GM23248 (cell line): ENCODE measurements at places on chromosomes 7 and 10.
A peak's percentile ranks its signal among the peaks of the same experiment; 100 is the strongest.

DNA sequence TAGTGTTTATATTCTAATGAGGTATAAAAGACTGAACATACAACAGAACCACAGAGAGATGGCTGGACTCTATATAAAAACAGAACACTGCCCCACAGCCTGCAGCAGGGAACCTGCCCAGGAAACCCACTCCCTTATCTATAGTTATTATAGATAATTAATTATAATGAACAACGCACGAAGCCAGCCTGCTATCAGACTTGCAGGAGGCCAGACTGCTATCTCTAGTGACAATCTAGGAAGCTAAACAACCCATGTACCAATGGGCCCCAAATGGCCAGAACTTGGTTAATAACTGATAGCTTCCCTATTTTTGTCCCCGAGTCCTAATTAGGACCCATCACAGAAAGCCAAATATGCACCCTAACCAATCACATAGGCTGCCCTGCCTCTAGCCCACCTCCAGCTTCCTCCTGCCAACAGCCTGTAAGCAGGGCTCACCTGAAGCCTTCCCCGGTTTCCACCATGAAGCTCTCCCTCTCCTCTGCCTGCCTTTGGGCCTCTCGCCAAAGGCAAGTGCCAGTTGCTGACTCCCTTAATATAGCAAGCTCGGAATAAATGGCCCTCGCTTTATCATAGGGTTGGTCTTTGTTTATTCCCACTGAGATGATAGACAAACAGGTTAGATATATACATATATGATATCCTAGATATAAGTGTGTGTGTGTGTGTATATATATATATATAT, 74.5 kb downstream of the SYPL1 start:
- no peak for DNase-seq

DNA sequence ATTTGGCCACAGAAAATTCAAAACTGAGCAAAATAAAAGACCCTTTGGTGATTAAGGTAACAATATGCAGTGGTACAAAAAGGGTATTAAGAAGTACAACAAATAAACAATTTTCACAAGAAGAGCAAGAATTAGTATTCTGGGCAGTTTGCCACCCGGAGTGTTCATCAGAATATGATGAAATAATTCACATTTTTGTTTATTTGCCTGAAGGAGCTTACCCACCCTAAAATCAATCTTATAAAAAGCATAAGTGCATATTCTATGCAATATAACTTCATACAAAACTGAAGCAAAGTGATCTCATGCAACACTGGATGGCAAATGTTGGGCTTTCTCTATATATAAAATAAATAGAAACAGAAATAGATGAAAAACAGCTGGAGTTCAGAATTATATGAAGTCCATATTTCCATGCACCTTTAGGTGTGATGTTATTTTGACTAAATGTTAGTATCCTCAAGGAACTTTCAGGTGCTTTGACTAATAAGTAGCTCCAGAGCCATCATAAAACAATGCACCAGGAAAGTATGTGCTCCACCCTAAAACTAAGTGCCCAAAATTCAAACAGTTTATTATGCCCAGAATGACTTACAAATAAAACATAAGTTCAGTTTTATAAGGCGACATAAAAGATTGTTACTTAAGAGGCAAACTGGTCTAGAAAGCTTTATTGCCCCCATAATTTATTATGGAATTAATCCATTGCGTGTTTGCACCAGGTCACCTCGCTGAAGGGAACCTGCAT, 474.3 kb downstream of the SEMA3D start:
- peak; percentile 55 for DNase-seq

GRCh38 chr7:5218564-5219360, 28.7 kb downstream of the WIPI2 start:
- DNase-seq: no peak

- DNase-seq: peak; percentile 91
These were observed 1107.2 kb downstream of the NRG3 start for GRCh38 chr10:82982110-82982608.

GRCh38 chr7:98591926-98592325, 25.2 kb upstream of the NPTX2 start:
- DNase-seq: no peak

DNA sequence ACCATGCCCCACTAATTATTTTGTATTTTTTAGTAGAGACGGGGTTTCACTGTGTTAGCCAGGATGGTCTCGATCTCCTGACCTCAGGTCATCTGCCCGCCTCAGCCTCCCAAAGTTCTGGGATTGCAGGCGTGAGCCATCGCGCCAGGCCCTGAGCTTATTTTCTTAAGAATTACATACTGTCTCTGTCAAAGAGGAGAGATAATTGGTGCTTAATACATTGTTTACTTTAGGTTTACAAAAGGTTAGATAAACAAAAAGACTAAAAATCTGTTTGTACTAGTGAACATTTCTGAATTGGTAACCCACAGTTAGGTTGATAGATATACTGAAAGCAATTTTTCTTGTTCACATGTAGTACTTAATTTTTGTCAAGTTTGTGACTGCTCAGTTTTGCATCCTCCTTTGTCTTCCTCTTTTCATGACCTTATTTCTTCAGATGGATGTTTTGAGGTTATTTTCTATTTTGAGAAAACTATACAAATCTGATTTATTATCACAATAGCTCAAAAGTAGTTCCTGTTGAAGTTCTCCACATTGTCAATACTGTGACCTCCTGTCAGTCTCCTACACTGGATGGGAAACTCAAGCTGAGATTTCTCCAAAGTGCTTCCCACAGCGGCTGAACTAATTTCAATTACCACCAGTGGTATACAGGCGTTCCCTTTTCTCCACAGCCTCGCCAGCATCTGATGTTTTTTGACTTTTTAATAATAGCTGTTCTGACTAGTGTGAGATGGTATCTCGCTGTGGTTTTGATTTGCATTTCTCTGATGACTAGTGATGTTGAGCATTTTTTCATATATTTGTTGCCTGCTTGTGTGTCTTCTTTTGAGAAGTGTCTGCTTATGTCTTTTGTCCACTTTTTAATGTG, 22.5 kb downstream of the HHEX start:
- no peak for DNase-seq

- DNase-seq: no peak
These were observed 75.7 kb downstream of the PTPRE start for GRCh38 chr10:127982601-127983000.

GRCh38 chr7:92025260-92025659, 84.6 kb downstream of the AKAP9 start:
- peak; percentile 85 for DNase-seq

- DNase-seq: peak; percentile 3
These were observed 56.7 kb upstream of the KIAA1217 start for GRCh38 chr10:24152270-24152669.

DNA sequence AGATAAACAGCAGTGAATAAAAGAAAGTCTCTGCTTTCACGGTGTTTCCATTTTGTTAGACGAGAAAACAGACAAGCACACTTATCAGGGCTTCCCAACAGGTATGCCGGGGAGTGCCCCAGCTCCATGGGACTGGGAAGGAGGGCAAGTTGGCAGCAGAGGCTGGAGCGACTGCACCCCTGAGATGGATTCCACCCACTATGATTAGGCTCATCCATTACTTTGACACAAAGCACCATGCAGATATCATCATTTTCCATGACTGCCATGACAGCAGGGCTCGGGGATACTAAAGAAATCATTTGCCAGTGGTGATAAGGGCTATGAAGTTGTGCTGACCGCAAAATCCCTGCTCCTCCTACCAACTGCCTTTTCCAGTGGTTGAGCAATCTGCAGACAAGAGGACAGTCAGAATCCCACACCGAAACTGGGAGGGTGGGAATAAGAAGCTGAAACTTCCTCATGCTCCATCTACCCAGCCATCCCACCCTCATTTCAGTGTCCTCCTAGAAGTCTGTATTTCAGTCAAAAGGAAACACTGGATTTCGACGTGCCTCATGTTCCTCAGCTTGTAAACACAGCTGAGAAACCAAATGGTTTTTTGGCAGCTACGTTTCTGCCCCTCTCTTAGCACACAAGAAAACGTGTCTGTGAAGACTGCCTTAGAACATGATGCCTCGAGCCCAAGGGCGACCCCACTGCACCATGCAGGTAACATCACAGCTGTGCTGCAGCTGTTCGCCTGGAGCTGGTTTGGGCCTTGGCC, 15.5 kb downstream of the CREB3L2 start:
- DNase-seq: peak; percentile 91

DNA sequence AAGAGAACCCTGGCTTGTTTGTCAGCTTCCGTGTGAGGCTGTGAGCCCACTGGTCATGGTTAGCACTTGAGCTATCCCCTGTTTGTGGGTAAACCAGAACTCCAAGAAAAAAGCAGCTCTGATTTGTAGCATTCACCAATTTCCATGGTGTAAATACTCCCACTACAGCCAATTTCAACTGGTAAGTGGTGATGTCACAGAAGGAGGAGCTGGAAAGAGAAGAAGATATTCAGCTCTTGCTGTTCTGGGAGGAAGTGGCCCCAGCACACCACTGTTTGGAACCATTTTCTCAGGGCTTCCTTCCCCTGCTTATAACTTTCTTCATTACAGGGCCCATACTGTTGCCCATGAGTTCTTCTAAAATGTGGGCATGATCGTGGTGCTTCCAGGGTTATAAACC, 500.1 kb upstream of the ZMIZ1 start:
- no peak for DNase-seq

- DNase-seq: peak; percentile 65
These were observed 61.0 kb downstream of the TES start for GRCh38 chr7:116271161-116271913.

- DNase-seq: no peak
These were observed 94.9 kb downstream of the SVOPL start for GRCh38 chr7:138606236-138606635.

DNA sequence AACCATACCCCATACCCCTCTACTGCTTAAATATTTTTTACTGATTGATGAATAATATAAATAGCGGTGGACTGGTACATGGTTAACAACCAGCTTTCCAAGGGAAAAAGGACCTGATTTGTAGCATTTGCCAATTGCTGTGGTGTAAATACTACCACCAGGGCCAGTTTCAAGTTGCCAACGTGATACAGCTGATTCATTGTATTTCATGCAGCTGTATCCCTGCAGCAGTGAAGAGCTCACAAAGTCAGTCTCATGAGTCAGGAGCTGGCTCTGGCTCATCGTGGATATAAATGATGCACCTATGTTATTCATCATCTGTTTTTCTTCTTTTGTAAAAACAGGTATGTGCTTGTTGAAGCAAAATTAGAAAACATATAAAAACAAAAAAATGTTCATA, 15.2 kb downstream of the CALML5 start:
- peak; percentile 56 for DNase-seq

GRCh38 chr7:33044401-33044718, 18.2 kb downstream of the NT5C3A start:
- no peak for DNase-seq

GRCh38 chr7:105353752-105354328, 34.9 kb downstream of the SRPK2 start:
- DNase-seq: peak; percentile 72

DNA sequence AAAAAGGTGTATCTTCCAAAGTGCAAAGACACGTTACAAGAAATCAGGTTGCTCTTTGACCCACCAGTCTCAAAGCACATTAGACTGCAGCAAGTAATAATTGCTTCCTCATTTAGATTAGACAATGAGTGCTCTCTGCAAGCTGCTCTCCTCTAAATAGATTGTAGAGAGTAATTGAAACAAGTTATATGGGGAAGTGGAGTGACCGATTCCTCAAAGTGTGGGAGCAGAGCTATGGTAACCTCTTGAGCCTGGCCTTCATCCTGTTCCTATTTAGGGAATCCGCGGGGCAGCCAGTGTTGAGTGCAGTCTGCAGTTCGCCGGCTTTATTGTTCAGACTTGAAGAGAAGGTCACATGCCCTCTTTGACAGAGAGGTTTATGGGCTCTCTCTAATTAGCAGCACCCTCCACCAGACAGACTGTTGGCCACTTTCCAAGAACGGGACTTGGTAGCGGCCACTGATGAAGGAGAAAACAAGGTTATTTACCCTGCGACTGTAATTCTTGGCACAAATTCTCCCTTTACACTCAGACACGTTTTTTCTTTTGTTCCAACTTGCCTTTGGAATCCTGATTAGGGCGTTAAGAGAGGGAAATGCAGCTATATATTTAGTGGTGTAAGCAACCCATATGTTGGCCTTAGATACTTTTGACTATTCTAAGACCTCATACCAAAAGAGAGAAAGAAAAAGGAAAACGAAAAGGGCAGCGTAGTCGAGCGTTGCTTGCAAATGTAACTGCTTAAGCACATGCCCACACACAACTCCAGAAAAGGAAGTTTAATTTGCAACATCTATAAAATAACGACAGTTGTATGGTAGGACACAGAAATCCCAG, 107.5 kb downstream of the REEP3 start:
- DNase-seq: peak; percentile 63

DNA sequence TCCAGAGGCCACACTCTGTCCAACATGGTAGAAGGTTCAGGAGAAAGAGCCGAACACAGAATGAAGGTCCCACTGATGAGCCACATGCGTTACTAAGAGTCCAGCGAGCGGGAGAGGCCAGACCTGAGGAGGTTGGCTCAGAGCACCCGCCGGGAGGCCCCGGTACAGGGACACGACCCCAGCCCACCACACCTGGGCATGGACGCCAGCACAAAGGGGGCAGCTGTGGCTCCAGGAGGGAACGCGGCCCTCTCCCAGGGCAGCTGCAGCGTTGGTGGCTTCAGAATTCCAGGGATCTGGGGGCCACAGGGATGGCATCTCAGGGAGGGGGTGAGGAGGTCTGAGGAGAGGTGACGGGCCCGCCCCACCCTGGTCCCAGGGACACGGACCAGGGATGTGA, 280.0 kb downstream of the MAD1L1 start:
- no peak for DNase-seq

- peak; percentile 93 for DNase-seq
These were observed 20.0 kb downstream of the LRRD1 start for GRCh38 chr7:92158660-92159575.

- DNase-seq: no peak
These were observed 109.2 kb upstream of the GLCCI1 start for GRCh38 chr7:7859411-7859810.

DNA sequence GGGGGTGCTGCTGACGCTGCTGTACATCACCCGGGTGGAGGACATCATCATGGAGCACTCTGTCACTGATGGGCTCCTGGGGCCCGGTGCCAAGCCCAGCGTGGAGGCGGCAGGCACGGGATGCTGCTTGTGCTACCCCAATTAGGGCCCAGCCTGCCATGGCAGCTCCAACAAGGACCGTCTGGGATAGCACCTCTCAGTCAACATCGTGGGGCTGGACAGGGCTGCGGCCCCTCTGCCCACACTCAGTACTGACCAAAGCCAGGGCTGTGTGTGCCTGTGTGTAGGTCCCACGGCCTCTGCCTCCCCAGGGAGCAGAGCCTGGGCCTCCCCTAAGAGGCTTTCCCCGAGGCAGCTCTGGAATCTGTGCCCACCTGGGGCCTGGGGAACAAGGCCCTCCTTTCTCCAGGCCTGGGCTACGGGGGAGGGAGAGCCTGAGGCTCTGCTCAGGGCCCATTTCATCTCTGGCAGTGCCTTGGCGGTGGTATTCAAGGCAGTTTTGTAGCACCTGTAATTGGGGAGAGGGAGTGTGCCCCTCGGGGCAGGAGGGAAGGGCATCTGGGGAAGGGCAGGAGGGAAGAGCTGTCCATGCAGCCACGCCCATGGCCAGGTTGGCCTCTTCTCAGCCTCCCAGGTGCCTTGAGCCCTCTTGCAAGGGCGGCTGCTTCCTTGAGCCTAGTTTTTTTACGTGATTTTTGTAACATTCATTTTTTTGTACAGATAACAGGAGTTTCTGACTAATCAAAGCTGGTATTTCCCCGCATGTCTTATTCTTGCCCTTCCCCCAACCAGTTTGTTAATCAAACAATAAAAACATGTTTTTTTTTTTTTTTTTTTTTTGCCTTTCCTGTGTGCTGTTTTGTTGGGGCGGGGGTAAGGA, 55.8 kb downstream of the TSPAN15 start:
- no peak for DNase-seq

GRCh38 chr7:129644634-129645230, 33.2 kb downstream of the NRF1 start:
- peak; percentile 74 for DNase-seq

- DNase-seq: peak; percentile 37
These were observed 391.9 kb upstream of the LRGUK start for GRCh38 chr7:133735222-133735621.
